ENCODE measurements at places on chromosomes 12 and 14.

DNA sequence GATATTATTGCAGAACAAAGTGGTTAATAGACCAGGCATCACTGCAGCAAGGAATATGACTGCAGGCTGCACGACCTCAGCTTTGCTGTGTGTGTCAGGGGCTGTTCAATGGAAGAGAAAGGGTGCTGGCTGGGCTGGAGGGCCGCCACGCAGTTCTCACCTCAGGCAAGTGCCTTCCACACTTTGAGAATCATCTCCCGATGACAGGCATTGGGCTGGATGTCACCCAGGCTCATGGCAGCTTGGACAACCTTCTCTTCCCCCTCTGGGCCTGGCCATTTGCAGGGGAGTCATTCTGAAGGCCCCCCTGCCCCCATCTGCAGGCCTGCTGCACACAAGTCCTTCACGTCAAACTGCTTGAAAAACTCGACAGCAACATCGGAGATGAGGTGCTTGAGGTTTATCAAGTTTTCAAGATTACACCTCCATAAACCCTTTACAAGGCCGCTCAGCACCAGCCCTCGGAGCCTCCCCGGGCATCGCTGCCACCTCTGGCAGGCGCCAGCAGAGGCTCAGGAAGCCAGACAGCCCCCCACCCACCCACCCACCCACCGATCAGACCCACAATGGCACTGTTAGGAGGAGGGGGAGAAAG, 165.9 kb upstream of the GSC start:
- no peak for DNase-seq

DNA sequence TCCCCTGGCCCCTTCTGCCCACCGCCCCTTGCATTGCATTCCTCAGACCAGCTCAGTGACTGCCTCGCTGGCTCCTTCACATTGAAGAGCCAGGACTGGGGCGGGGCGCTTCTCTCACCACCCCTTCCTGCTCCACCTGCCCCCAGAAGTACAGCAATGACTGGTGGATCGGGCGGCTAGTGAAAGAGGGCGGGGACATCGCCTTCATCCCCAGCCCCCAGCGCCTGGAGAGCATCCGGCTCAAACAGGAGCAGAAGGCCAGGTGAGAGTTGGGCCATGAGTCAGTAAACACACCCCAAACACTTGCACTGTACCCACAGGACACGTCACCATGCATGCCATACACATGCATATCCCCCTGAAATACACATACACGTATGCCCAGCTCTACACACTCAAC, 5.8 kb downstream of the CACNB3 start:
- no peak for DNase-seq

- DNase-seq = peak; percentile 31
Measured at GRCh38 chr14:55609681-55610080, 29.7 kb downstream of the KTN1 start.

- no peak for DNase-seq
Measured at GRCh38 chr12:72010356-72010755, 71.7 kb downstream of the TPH2 start.

- DNase-seq = peak; percentile 59
Measured at GRCh38 chr14:56461276-56462275, 118.0 kb upstream of the TMEM260 start.

DNA sequence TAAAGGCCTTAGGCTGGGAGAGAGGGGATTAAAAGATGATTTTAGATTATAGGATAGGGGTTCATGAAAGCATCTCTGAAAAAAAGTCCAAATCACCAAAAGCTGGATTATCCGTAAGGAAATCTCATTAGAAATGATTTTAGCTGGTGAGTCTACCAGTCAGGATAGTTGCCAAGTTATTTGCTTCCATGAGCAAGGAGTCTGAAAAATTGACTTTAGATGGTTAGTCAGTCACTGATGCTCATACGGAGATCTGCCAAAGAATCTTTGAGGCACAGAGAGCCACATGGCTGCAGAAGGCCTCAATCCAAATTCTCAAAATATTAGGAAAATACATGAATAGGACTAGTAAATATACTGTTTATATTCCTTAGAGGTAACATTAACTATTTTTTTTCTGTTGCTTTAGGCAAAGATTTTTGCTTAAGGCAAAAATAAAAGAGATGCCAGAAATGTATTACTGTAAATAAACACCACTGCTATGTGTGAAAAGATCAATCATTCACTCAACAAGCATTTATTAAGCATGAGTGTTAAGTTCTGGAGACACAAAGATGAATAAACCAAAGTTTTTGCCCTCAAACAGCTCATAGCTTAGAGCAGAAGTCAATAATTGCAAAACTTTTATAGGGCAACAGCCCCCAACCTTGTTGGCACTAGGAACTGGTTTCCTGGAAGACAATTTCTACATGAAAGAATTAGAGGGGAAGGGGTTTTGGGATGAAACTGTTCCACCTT, 105.2 kb downstream of the BBS10 start:
- no peak for DNase-seq

GRCh38 chr14:91250912-91251311, 6.4 kb upstream of the GPR68 start:
- DNase-seq = no peak

DNA sequence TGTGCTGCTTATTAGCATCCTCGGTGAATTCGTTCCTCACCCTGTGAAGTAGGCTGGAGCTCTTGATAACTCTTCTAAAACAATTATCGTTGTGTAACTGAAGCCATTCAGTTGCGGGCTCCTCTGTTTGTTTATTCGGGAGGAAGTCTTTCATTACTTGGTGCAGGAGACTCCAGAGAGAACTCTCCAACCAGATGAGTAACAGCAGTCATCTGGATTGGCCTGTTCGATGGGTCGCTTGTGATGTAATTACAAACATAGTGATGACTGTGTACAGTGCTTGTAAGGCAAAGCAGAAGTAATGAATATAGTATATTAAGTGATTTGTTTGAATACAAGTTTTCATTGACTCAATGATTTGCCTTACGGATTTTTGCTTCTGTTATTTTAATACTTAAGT, 10.9 kb downstream of the ATP6V0A2 start:
- DNase-seq = no peak

DNA sequence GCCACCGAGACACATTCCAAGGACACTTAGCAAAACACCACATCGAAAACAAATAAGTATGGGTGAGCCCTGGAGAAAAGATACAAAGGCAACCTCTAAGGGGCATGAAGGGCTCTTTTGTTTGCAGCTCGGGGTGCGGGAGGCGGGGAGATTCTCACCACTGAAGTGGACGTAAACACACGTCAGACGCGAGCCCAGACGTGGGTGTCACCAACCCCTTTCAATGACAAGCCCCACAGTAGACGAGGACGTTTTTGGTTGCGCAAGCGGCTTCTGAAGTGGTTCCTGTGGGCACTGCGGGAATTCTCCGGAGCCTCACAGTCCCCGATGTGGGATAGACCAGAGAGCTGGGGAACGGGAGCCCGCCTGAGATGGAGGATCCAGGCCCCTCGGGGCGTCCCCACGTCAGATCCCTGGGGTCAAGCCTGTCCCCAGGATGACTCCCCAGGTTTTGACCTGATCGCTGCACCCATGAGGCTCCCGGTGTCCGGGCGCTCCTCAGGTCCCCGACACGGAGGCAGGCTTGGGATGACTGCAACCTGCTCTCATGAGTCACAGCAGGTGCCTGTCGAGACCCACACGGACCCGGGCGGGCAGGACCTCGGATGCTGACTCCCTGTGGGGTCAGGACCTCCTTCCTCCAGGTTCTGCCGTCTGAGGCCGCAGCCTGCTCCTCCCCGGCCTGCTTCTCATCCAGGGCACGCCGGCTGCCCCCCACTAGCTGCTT, 20.3 kb upstream of the ADGRD1 start:
- no peak for DNase-seq
